H9 (cell line): ENCODE measurements at places on chromosomes 7 and 10.

- DNase-seq, result no peak
- H3K4me1 ChIP-seq, result no peaks in the 10 kb centered on the region
- H3K27ac ChIP-seq, result no peak overlapping the region
- H3K4me3 ChIP-seq, result no peak overlapping the region
- no peaks in the 10 kb centered on the region for H3K27me3 ChIP-seq
These were observed 349.9 kb downstream of the RPS24 start for GRCh38 chr10:78383378-78384048.

DNA sequence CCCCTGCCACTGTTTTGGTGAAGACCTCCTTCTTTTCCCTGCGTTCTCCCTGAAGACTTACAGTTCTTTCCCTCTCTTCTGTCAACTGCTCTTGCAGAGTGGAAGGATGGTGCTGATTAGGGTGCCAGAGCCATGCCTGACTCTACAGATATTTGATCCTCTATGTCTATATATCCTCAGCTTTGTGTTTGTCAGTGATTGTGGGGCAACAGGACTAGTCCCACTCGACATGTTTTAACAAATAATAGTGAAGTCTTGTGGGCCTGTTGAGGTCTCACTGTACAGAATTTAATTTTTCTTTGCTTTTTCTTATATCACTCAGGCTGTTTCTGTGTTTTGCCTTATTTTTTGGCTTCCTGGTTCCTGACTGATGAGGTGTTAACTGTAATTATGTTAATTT, 5.0 kb downstream of the PLEKHA1 start:
- peaks cover 11% of the 10 kb centered on the region for H3K36me3 ChIP-seq
- DNase-seq, result no peak
- H3K4me3 ChIP-seq, result no peak overlapping the region
- H3K27me3 ChIP-seq, result no peaks in the 10 kb centered on the region
- no peak overlapping the region for H3K27ac ChIP-seq

GRCh38 chr7:24715661-24716479, 41.4 kb downstream of the GSDME start:
- peak; percentile 71 for DNase-seq
- no peak overlapping the region for H3K27ac ChIP-seq
- no peaks in the 10 kb centered on the region for H3K27me3 ChIP-seq
- no peak overlapping the region for H3K4me3 ChIP-seq
- peaks cover 5% of the 10 kb centered on the region for H3K36me3 ChIP-seq
- H3K4me1 ChIP-seq, result no peaks in the 10 kb centered on the region

DNA sequence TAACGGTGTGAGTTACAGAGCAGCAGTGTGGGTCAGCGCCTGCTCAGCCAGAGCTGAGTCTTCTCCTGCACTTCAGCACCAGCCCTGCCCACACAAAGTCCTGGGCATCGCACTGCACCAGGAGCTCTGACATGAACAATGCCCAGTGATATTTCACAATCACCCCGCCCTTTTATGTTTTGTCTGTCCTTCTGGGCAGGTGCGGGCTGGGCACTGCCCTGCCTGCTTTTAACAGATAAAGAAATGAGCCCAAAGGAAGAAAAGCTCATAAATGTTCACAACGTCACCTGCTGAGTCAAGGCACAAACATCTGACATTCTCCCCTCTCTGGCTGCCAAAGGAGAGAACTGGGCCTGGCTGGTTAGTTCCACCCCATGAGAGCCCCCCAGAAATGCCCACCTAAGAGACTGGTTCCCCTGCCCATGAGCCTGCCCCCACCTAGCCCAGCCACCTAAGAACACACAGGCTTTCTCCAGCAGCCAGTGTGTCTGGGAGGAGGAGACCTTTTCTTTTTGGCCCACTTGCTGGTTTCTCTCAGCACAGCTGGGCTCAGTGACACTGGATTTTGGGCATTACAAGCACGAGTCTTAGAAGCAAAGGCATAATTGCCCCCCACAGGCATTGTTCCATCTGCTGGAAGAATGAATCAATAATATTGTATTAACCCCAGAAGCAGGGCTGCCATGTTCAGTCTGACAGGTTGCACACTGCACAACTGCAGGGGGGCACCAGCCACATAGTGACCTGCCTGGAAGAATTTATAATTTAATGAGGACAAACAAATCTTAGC, 22.3 kb downstream of the CALML3 start:
- no peaks in the 10 kb centered on the region for H3K4me1 ChIP-seq
- no peak overlapping the region for H3K27ac ChIP-seq

DNA sequence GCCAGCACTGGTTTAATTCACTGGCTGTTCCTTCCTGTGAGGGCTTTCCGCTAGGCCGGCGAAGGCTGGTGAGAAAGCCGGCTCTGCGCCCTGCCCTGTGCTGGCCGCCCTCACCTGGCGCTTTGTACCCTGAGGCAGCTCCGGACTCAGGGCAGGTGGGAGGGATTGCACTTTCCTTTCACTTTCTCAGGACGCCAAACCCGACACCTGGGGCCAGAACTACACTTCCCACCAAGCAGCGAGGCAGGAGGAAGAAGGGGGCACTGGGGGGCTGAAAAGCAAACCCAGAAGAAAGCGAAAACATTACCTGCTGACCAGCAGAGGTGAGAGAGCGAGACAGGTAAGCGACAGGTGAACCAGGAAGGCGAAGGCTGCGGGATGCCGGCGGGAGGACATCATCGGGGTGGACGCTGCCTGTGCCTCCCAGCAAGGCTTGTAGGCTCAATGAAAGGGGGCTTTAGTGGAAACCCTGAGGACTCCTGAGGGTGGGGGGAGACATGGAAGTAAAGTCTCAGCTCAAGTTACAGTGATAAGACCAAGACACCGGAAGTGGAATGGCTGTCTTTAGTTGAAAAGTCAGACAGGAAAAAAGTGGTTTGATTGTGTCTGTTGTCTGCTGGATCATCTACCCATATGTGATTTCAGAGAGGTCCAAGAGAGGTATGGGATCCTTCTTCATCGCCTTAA, at the start of gene RAB19:
RAB19 (plus strand) TSS at position 181 of the 687 bp plus-strand sequence. CDS start 3,589 bp downstream, outside the sequence.
- peaks cover 15% of the 10 kb centered on the region for H3K36me3 ChIP-seq
- peak within 1 kb of the TSS; percentile 74 for H3K4me3 ChIP-seq
- H3K4me1 ChIP-seq, result peaks cover 5% of the 10 kb centered on the region; the same call in 1 of the 2 replicates
- no peak within 1 kb of the TSS for H3K27ac ChIP-seq

- peaks cover 6% of the 10 kb centered on the region; the same call in 1 of the 3 replicates for H3K36me3 ChIP-seq
- no peak for DNase-seq
- H3K4me1 ChIP-seq, result no peaks in the 10 kb centered on the region
- H3K4me3 ChIP-seq, result no peak overlapping the region
These were observed 196.7 kb downstream of the ANK3 start for GRCh38 chr10:60192946-60193345.

GRCh38 chr7:28700790-28701203, 257.3 kb downstream of the TRIL start:
- no peaks in the 10 kb centered on the region for H3K36me3 ChIP-seq
- peaks cover 3% of the 10 kb centered on the region; the same call in 1 of the 2 replicates for H3K4me1 ChIP-seq
- no peak overlapping the region for H3K4me3 ChIP-seq
- H3K27ac ChIP-seq, result no peak overlapping the region

DNA sequence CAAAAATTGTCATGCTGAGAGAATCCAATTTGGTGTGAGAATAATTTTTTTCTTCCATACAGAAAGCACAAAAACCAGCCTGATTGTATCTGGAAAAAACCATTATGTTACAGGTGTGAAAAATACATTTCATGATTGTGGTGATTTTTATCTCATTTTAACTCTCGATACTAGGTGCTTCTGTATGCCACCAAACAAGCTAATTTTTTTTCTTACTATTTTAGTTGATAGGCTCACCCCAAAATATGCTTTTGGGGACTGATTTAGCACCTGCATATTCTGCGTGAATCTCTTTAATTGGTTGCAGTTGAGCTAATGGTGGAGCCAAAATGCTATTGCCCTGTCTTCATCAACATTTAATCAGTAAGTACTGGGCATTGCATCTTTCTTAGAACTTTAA, 1.9 kb downstream of the DMTF1 start:
- peak overlapping the region; percentile 98 for H3K4me3 ChIP-seq
- H3K27ac ChIP-seq, result no peak overlapping the region
- DNase-seq, result no peak
- H3K4me1 ChIP-seq, result no peaks in the 10 kb centered on the region
- H3K36me3 ChIP-seq, result peaks cover 3% of the 10 kb centered on the region; the same call in 2 of the 3 replicates

- H3K4me3 ChIP-seq, result no peak overlapping the region
- DNase-seq, result no peak
- H3K36me3 ChIP-seq, result no peaks in the 10 kb centered on the region
- H3K4me1 ChIP-seq, result peaks cover 2% of the 10 kb centered on the region; the same call in 1 of the 2 replicates
- no peak overlapping the region for H3K27ac ChIP-seq
These were observed 167.1 kb upstream of the ADO start for GRCh38 chr10:62637249-62638061.

- peak; percentile 24 for DNase-seq
- peak overlapping the region; percentile 63; the same call in 2 of the 3 replicates for H3K4me3 ChIP-seq
- no peaks in the 10 kb centered on the region; the same call in 1 of the 2 replicates for H3K27me3 ChIP-seq
- H3K36me3 ChIP-seq, result peaks cover 4% of the 10 kb centered on the region
These were observed 49.4 kb upstream of the RET start for GRCh38 chr10:43027331-43027955.

DNA sequence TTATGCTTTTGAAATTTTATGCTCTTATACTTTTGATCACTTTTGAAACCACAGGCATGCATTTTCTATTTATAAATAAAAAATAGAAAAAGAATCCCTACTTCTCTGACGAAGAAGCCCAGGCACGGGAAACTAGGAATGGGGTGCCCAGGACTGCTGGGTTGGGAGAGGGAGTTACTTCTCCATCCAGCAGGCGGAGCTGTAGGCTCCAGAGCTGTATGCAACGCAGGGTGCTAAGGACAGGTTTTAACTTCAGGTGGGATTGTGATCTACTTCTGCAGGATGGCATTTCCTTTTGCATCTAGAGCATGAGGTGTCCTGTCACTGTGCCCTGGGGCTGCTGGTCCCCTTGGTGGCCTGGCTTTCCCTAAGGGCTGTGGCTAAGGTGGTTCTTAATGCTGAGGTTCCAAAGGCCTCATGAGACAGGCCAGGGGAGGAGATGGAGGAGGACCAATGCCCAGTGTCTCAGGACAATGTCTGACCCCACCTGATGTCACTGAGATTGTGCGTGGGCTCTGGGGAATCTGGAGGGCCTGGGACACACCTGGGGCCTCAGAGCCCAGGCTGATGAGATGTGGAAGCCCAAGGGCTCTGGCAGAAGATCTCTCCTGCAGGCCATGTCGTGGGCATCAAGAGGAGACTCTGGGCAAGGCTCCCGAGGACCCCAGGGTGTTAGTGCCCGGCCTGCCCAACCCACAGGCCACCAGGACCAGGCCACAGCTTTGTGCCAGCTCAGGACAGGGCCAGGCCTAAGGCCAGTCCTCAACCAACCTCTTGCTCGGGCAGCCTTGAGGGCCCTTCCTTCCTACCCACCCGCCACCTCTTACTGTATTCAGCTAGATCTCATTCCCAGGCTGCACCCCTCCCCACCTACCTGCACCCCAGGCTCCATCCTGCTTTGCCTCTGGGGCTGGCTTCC, 507 bp downstream of the CCDC201 start:
- H3K36me3 ChIP-seq, result no peaks in the 10 kb centered on the region; the same call in 1 of the 3 replicates
- H3K27ac ChIP-seq, result no peak overlapping the region
- no peak overlapping the region for H3K4me3 ChIP-seq
- DNase-seq, result peak; percentile 60
- H3K4me1 ChIP-seq, result no peaks in the 10 kb centered on the region

DNA sequence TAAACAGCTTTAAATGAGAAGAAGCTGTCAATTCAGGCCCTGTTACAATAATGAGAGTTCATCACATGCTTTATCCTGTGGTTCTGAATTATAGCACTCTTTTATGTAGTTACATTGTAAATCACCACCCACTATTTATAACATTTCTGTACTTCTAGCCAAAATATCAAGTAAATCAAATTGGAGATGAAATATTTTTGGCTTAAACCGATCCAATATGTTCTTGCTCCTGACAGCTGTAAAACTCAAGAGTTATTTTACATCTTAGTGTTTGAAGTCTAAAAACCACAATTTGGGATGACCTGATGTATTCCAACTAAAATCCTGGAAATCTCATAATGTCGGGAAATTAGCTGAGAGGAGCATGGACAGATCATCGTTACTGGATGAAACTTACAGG, 371.2 kb upstream of the LRRN3 start:
- no peak overlapping the region for H3K4me3 ChIP-seq
- peaks cover 7% of the 10 kb centered on the region for H3K36me3 ChIP-seq
- DNase-seq, result no peak
- H3K27me3 ChIP-seq, result no peaks in the 10 kb centered on the region
- H3K4me1 ChIP-seq, result peaks cover 8% of the 10 kb centered on the region
- H3K27ac ChIP-seq, result no peak overlapping the region

GRCh38 chr10:6755781-6756460, 175.8 kb upstream of the PRKCQ start:
- H3K4me1 ChIP-seq, result peaks cover 2% of the 10 kb centered on the region; the same call in 1 of the 2 replicates
- no peaks in the 10 kb centered on the region for H3K27me3 ChIP-seq
- no peak overlapping the region for H3K4me3 ChIP-seq
- H3K27ac ChIP-seq, result no peak overlapping the region
- H3K36me3 ChIP-seq, result peaks cover 8% of the 10 kb centered on the region

DNA sequence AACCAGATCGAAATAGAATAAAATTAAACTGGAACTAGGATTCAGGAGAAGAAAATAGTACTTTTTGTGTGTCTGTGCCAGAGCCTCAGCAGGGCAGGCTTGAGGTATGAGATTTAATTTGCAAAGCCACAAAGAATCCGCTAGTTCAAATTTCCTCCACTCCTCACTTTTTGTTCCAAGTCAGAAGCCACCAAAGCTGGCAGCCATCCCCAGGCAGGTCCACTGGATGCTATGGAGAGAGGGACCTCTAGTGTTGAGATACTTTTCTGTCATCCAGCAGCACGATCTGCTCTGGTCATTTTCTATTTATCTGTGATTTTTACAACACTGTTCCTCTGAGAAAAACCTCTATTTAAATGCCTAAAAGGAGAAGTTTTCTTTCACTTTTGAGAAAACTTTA, 147.9 kb upstream of the FRMD4A start:
- peak; percentile 67 for DNase-seq
- no peak overlapping the region for H3K27ac ChIP-seq
- H3K36me3 ChIP-seq, result peaks cover 16% of the 10 kb centered on the region
- H3K27me3 ChIP-seq, result no peaks in the 10 kb centered on the region
- H3K4me3 ChIP-seq, result no peak overlapping the region

- no peaks in the 10 kb centered on the region for H3K27me3 ChIP-seq
- H3K4me1 ChIP-seq, result no peaks in the 10 kb centered on the region; the same call in 1 of the 2 replicates
- H3K4me3 ChIP-seq, result no peak overlapping the region
These were observed 20.0 kb upstream of the CREB3L2 start for GRCh38 chr7:138021889-138022288.

- H3K4me1 ChIP-seq, result peaks cover 6% of the 10 kb centered on the region; the same call in 1 of the 2 replicates
- no peak for DNase-seq
These were observed 531.2 kb downstream of the HTR7 start for GRCh38 chr10:90326498-90327267.

DNA sequence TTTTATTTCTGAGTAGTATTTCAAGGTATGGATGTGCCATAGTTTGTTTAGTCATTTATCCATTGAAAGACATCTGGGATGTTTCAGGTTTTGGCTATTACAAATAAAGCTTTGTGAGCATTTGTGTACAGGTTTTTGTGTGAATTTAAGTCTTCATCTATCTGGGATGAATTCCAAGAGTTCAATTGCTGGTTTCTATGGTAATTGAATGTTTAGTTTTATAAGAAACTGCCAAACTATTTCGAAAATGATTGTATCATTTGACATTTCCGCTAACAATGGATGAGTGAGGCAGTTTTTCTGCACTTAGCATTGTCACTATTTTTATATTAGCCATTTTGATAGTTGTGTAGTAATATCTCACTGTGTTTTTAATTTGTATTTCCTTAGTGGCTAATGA, 99.4 kb downstream of the WDFY4 start:
- H3K27me3 ChIP-seq, result no peaks in the 10 kb centered on the region
- H3K4me1 ChIP-seq, result no peaks in the 10 kb centered on the region
- H3K27ac ChIP-seq, result no peak overlapping the region
- H3K4me3 ChIP-seq, result no peak overlapping the region
